Activated CD4-positive, alpha-beta T cell treated with anti-CD3 and anti-CD28 coated beads, Interleukin-2, amount 50 U/mL, for 24 hours (primary cell): ENCODE measurements at places on chromosomes 4 and X.

DNA sequence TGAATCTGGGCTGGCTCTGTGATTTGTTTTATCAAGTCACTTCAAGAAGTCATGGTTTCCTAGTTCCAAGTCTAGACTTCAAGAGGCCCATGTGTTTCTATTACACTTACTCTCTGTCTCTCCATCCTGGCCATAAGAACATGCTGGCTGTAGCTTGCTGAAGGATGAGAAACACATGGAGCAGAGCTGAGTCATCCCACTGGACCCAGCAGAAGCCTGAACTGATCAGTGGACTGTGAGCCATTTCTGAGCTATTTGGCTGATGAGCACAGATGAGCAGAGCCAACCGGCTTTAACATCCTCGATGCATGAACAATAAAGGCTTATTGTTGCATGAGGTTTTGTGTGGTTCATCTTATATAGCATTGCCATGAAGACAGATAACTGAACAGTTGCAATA, 290.6 kb upstream of the BOD1L1 start:
- no peak for DNase-seq

DNA sequence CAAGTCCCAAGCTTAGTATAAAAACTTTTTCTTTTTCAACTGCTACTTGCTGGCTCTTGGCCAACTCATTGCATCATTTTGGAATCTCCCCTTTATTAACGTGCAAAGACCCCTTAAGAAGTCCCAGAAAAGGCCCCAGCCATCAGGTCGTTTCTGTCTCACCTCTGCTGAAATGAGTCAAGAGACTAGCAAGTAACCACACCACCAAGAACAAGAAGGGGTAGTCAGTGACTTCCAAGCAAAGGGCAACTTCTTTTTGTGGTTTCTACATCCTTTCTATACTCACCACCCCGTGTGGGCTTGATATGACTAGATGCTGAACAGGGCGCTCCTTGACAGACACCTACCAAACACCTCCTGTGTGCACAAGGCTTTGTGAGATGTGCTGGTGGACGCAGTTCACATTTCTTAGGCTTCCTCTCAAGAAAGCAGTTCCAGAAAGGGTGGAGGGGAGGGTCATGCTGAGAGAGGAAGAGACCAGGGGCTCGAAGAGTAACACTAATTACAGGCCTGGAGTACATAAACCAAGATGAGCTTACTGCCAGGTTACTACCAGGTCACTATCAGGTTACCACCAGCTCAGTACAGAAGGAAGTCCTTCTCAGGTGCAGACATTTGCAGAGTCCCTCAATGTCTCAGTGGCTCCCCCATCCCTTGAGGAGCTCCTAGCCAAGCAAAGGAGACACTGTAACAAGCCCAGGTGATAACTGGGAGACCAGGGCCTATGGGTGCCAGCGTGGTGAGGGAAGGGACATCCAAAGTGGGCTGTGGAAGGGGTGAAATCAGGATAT, 19.3 kb downstream of the JAKMIP1 start:
- DNase-seq, result peak; percentile 24

DNA sequence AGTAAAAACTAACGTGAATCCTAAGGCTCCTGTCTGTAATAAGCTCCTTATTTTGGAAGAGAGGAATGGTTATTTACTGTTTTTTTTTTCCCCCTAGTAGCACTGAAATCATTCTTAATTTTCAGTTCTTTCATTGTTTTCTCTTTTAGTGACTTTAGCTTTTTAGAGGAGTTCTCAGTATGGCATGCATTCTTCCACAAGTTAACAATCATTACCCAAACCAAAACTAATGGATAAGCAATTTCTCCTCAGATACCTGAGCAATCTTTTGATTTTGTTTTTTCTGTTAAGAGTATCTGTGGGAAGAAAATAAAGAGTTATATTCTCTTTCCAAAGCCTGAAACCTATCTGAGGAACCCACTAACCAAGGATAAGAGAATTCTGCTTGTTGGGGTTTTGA, 16.7 kb upstream of the PPA2 start:
- no peak for DNase-seq

GRCh38 chr4:148076964-148077363, 345.1 kb downstream of the ARHGAP10 start:
- DNase-seq, result no peak

GRCh38 chrX:3598709-3599108, 114.7 kb downstream of the PRKX start:
- DNase-seq, result no peak

- no peak for DNase-seq
Observed at GRCh38 chr4:141647966-141648365, 11.6 kb downstream of the IL15 start.

GRCh38 chrX:110167952-110168451, 149.9 kb downstream of the AMMECR1 start:
- DNase-seq, result no peak

GRCh38 chrX:107447642-107448041, 1.8 kb upstream of the FRMPD3 start:
- no peak for DNase-seq

DNA sequence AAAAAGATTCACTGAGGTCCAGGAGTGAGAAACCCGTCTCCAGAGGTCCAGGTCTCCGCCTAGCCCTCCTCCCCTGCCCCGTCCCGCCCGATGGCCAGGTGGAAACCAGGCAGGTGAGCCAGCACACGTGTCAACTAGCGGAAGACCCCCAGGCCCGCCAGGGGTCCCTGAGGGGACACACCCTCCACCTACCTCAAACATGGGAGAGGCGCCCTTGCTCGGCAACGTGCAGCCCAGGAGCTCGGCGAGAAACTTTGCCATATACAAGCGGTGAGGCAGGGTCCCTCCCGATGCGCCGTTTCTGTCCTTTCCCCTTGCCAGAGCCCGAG, 330.0 kb downstream of the HNRNPD start:
- DNase-seq, result no peak

- no peak for DNase-seq
Observed at GRCh38 chr4:20883677-20884076, 183.4 kb downstream of the PACRGL start.

DNA sequence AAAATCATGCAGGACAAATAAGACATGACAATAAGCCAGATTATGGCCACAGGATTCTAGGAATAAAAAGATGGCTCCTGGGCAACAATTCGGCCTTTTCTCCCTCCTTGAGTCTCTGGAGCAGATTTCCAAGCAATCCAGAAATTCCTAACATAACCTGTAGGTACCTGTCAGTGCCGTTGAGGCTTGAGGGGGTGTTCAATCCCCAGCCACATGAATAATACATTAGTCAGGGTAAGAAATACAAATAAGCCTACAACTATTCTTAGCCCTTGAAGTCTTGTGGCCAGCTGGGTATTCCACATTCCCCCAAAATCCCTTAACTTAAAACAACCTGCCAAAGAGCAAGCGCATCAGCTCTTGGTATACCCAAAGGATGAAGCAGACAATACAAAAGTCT, 9.7 kb downstream of the CXorf38 start:
- DNase-seq, result no peak

DNA sequence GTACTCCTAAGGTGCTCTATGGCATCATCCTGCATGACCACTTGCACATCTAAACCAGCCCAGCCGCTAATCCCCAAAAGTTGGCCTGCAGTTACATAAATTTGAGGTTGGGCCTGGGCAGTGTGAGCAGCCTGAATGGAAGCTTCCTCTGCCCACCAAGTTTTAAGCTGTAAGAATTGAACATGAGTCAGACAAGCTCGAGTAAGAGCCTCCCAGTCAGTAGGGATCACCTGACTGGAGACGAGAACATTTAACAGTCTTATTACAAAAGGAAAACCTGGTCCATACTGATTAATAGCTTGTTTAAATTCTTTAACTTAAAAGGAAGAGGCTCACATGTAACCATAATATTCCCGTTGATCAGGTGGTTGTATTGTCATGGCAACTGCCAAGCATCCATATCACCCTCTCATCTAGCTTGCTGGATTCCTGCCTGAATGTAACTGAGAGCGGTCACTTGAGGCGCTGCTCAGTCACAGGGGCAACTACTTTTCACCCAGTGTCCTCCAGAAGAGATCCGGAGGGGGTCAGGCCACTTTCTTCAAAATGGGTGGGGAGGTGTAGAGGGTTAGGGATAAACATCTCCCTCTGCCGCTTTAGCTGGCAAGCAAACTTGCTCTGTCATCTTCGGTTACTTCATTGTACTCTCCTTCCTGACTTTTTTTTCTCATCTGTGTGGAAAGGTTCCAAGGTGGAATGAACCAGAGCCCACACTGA, 56.6 kb upstream of the WDR1 start:
- DNase-seq, result no peak

DNA sequence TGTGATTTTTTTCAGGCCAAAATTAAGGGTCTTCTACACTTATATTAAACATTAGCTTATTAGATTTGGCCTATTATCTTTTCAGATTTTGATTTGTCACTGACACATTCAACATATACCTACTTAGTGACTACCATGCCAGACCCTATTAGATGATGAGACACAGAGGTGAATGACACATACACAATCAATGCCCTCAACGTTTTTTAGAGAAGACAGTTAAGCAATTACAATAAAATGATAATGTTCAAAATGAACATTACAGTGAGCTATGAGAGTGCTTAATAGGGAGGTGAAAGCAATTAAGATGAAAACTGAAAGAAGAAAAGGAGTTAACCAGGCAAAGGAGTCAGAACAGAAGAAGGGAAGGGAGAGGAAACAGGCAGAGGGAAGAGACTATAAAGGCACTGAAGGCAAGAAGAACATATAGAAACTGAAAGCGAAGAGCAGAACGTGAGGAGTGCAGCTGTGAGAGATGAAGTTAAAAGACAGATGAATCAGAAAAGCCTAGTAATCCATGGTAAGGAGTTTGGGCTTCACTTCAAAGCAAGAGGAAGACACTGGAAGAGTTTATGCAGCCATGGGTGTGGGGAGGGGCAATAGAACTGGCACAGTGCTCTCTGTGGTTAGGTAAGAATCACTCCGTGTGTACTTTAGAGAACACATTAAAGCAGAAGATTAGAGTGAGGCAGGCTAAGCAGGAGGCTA, 119.0 kb downstream of the REELD1 start:
- DNase-seq, result peak; percentile 21

GRCh38 chr4:79663865-79664264, 255.8 kb upstream of the GK2 start:
- no peak for DNase-seq

GRCh38 chr4:65661471-65661870, 8.8 kb downstream of the EPHA5 start:
- DNase-seq, result no peak

- DNase-seq, result no peak
Observed at GRCh38 chrX:22424919-22425318, 152.2 kb downstream of the CBLL2 start.

GRCh38 chr4:77003400-77003799, 53.8 kb downstream of the SEPTIN11 start:
- DNase-seq, result no peak

GRCh38 chr4:73341454-73341853, 62.6 kb upstream of the ALB start:
- DNase-seq, result no peak

DNA sequence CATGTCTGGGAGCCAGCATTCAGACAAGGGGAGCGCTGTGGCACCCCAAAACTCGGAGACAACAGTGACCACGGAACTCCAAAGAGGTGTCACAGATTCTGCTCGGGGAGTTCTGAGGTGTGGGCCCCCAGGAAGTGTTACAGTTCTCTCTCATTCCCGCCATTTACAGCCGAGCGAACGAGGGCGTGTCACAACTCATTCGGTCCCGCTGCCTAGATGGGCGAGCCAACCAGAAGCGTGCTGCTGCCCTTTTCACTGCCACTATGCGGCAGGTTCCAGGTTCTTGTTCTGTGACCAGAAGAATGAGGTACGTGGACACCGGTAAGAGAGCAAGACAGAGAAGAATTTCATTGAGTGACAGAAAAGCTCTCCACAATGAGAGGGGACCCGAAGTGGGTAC, 1370.6 kb upstream of the AGA start:
- DNase-seq, result no peak

DNA sequence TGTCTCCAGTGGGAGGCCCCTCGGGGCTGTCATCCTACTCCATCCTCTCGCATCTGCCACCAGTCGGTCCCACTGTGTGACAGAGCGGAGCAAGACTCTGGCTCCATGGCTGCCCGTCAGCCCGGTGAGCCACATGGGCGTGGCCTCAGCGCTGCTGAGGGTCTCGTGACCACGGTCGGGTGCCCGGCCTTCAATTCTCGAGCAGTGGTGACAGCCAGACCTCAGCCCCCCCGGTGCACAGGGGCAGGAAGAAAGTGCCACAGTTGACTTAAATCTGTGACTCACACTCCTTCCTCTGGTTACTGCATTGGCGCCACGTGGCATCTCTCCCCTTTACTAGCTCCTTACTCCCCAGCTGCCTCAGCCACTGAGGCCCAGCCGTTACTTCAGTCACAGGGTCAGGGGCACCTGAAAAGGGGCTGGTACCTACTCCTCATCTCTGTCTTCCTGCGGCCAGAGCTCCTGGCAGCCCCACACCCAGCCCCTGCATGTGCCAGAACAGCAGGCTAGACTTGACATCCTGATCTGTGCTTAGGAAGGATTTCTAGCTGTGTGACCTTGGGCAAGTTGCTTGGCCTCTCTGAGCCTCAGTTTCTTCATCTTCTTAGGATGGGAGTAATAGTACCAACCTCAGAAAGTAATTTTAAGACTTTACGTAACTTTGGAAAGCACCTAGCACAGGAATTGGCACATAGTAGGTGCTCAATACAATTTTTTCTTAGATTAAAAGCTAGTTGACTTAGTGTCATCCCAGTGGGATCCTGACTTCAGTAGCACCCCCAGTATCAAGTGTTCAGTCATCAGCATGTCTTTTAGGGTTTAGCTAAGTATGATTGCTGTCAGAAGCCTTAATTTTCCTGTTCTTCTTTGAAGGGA, 66.1 kb downstream of the TNIP2 start:
- DNase-seq, result no peak

- DNase-seq, result no peak
Observed at GRCh38 chr4:74822603-74823002, 28.3 kb upstream of the BTC start.

GRCh38 chrX:95956745-95957144, 727.9 kb upstream of the DIAPH2 start:
- DNase-seq, result no peak

DNA sequence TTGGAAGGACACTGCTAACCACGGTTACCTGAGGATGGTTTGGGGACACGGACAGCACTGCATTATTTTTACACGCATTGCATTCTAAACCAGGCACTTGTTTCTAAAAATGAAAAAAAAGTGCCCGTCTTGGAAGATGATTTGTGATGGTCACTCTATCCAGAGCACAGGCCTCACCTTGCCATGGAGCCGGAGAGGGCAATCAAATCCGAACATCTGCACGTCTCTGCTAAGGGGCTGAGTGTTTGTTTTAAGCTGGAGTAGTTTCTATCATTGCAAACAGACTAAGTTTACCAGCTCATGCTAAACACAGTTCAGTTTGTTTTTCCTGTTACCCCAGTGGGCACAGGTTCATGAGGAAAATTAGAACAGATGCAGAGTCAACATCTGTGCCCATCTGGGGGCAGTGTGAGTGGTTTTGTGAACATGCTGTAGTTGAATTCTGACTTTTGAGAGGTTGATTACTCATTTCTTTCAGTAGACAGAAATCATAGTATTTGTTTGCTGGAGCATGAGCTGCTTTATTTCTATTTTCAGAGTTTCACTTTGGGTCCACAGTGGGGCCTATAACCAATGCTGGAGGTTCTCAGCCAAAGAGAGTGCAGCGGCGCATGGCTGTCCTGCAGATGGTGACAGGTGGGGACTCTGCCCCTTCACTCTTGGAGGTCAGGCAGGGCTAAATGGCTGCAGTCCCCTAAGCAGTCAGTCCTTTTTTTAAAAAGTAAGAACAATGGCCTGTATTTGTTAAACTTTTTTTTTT, 65.4 kb upstream of the ENPP6 start:
- DNase-seq, result no peak

- DNase-seq, result no peak
Observed at GRCh38 chr4:156388826-156389225, 435.2 kb upstream of the CTSO start.
